ENCODE measurements at places on chromosomes 16 and 17.

- DNase-seq, result no peak
Measured at GRCh38 chr16:19130852-19131824, 17.4 kb downstream of the ITPRIPL2 start.

DNA sequence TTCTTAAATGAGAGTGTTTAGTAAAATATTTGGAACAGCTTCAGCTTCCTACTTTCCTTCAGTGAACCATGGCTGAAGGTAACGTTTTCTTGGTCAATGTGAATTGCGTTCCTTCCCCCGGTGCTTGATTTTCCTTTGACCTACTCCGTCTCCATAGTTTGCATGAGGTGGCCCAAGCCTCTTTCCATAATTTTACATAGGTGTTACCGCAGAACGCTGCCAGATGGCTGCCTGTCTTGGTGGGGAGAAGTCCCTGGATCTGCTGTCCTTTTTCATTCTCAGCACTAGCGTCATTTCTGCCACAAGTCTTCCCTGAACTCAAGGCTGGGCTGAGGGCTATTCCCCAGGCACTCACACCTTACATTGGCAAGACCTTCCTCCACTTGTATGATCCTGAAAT, 178.4 kb downstream of the PRKCA start:
- peak; percentile 81 for DNase-seq

GRCh38 chr17:63983320-63983719, 10.6 kb upstream of the SCN4A start:
- DNase-seq, result no peak

GRCh38 chr17:64009571-64010402, 10.6 kb downstream of the ICAM2 start:
- DNase-seq, result no peak

DNA sequence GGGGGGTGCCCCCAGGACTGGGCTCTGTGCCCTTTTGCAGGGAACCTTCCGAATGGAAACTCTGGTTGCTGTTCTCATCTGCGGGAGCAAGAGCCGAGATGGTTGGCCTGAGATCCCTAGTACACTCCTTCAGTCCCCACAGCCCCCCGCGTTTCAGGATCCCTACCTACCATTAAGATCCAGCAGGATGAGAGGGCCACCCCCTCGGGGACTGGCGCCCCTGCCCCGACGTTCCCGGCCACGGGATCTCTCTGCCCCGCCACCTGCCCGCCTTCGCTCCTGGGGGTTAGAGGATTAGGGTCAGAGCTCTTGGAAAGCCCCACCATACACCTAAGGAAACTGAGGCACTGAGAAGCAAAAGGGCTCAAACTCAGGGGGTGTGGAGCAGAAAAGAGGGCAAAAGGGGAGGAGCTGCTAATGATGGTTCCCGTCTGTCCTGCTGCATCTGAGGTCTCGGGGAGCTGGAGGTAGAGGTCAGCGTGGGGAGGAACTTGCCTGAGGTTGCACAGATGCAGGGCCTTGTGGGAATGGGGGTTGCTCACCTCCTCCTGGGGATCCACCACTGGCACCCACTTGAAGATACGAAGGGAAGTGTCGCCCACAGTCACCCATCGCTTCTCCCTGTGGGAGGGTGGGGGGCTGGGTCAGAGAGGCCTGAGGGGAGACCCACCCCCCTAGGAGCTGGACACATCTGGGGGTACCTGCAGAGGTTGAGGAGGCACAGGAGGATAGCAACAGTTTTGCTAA, 1.0 kb downstream of the BCL7C start:
- no peak for DNase-seq

- DNase-seq, result no peak
Measured at GRCh38 chr17:57869617-57870282, 19.9 kb upstream of the MRPS23 start.

- no peak for DNase-seq
Measured at GRCh38 chr16:29705030-29705429, 26.1 kb downstream of the QPRT start.

- DNase-seq, result no peak
Measured at GRCh38 chr17:42294469-42295398, 6.4 kb downstream of the STAT5A start.

- no peak for DNase-seq
Measured at GRCh38 chr16:75252946-75253911, 1.8 kb upstream of the BCAR1 start.

DNA sequence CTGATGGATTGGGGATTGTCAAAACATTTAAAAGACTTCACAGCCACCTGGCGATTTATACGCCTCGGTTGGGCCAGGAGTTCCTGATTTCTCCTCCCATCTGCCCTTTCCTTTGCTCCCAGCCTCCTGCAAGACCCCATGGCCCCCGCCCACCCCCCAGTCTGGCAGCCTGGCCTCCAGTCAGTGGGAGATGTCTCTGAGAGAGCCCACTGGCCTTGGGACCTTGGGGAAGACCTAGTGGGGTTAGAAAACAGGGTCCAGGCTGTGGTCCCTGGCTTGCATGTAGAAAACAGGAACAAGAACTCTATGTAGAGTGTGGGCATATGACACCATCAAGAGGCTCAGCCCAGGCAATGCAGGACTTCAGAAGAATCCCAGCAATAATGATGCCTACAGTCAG, 209.4 kb upstream of the C16orf82 start:
- no peak for DNase-seq

DNA sequence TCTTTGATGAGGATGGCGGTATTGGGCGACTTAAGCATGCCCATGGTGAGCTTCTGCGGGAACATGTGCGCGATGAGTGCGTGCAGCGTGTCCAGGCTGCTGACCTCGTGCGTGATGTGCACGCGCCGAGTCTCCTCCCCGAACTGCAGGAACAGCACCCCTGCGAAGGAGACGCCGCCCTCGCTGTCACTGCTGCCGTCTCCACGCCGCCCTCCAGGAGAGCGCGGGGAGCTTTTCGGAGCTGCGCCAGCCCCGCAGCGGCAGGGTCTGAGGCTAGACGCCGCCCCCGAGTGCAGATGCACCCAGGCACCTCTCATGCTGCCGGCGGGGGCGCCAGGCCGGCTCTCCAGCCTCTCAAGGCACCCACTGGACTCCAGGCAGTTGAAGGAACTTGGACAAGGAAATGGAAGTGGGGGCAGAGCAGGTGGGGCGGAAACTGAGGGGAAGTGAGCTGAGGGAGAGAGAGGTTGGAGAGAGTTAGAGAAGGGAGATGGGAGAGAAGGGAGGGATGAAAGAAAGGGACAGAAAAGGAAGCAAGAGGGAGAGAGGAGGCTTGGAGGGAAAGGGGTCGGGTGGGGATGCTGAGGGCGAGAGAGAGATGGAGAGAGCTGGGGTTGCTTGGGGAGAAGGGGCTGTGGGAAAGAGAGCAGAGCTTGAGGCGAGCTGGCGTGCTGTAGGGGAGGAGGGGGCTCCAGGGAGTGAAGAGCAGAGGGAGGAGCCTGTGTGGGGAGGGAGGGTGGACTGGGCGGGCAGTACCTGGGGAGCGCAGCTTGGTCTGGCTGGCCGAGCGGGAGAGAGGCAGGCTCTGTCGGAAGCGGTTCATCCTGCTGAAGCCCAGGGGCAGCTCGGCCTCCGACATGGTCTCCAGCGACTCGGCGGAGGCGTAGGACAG, 42.1 kb downstream of the SRCIN1 start:
- no peak for DNase-seq

- no peak for DNase-seq
Measured at GRCh38 chr17:2379489-2380225, 21.2 kb downstream of the MNT start.

DNA sequence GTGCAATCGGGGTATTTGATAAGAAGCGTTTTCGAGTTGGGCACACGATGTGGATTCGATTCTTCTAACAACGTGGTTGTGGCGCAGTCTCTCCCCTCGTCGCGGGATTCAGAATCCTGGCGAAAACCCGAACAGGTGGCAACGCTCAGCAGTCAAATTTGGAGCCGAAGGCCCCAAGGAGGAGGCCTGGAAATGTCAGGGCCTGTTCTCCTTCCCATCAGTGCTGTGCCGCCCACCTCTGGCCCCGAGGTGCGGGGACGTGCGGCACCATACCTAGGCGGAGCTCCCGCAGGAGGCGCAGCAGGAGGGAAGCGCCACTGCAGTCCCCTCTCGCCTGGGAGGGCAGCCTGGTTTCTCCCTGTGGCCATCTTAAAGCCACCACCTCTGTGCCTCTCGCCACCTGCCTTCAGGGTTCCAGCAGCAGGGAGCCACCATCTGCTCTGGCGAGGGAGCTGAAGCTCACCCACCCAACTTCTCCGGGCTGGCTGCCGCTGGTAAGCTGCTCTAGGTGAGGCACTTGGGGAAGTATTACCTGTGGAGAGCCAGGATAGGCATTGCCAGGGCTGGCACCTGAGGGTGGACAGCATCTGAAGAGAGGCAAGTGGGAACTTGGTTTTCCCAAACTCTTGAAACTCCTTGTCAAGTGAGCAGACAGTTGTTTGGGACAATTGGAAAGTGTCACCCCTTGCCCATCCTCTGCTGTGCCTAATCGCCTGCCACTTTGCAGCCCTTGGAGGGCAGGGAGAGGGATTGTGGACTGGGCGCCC, 2.6 kb upstream of the AATF start:
- DNase-seq, result no peak

DNA sequence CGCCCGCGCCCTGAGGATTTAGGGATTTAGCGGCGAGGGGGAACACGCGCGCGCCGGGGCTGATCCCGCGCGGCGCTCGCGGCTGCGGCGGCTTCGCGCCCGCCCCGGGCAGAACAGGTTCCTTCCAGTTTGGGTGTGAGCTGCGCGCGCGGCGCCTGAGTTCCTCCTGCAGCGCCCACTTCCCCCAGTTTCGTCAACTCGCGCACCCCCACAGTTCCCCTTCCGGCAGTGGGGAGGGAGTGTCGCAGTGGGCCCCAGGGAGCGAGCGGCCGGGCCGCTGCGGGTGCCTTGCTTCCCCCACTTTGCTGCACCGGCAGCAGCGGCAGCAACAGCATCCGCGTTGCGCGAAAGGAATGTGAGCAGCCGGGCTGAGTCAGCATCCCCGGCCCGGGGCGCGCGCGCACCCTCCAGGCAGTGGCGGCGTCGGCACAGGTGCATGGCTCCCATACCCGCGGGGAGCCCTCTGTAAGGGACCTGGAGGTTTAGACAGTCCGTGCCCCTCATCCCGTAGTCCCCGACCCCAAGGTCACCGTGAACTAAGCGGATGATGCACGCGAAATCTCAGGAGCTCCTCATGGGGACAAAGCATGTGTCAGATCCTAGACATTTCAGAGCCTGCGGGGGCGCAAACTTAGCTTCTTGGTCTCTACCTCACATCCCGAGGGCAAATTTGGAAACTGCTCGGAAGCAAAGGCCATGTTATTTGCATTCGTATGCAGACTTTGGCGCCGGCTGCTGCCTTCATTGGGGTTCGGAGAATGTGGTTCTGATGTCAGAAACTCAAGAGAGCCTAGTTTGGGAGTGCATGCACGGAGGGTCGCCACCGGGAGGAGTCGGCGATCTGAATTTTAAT, 767 bp downstream of the ARSG start:
- DNase-seq, result peak; percentile 62

- DNase-seq, result no peak
Measured at GRCh38 chr17:83091257-83092141, 12.1 kb downstream of the METRNL start.

DNA sequence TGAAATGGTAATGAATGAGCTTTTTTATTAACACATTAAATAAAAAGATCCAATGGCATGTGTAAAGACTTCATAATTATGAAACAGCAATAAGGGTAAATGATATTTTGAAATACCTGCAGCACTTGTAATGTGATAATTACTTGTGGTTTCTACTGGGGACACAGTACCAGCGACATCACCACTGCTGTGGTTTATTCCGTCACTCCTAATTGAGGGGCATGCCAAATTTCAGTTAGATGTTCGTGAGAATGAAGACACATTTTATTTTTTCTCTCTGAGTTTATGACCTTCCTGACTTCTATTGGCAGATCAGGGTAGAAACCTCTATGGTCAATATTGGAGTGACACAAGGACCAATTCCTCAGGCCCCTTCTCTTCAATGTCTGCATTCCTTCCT, 131.9 kb upstream of the XYLT1 start:
- DNase-seq, result no peak

- DNase-seq, result no peak
Measured at GRCh38 chr17:29344201-29344856, 45.8 kb upstream of the TAOK1 start.

- no peak for DNase-seq
Measured at GRCh38 chr16:86635926-86636325, 57.6 kb downstream of the FOXL1 start.

GRCh38 chr17:38361694-38362465, 10.2 kb downstream of the SOCS7 start:
- no peak for DNase-seq

GRCh38 chr16:20339744-20340143, 12.4 kb upstream of the GP2 start:
- no peak for DNase-seq

DNA sequence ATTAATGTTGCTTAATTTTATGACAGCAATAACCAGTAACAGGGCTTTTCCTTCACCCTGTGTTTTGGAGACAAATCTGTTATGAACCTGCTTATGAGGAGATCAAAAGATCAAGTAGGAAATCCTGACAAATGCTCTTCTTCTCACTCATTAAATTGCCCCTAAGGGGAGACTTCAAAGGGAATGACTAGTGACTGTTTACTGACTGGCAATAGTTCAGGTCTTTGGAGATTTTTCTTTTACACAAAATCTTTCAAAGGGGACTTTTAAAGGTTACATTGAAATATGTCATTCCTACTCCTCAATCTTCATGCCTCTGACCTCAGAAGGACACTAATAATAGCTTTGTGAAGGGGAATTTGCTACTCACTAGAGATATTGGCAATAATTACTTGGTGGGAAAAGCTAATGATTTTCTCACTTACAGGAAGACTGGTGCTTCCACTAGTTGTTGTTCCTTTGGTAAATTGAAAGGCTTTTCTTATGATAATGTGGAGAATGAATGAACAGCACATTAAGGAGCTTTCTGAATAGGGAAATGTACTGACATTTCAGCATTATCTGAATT, 292.9 kb upstream of the CA10 start:
- DNase-seq, result no peak

- peak; percentile 19 for DNase-seq
Measured at GRCh38 chr17:46818316-46818928, at the start of gene WNT3. WNT3 (minus strand) TSS chr17:46818692; CDS start chr17:46818597, 95 bp downstream.

DNA sequence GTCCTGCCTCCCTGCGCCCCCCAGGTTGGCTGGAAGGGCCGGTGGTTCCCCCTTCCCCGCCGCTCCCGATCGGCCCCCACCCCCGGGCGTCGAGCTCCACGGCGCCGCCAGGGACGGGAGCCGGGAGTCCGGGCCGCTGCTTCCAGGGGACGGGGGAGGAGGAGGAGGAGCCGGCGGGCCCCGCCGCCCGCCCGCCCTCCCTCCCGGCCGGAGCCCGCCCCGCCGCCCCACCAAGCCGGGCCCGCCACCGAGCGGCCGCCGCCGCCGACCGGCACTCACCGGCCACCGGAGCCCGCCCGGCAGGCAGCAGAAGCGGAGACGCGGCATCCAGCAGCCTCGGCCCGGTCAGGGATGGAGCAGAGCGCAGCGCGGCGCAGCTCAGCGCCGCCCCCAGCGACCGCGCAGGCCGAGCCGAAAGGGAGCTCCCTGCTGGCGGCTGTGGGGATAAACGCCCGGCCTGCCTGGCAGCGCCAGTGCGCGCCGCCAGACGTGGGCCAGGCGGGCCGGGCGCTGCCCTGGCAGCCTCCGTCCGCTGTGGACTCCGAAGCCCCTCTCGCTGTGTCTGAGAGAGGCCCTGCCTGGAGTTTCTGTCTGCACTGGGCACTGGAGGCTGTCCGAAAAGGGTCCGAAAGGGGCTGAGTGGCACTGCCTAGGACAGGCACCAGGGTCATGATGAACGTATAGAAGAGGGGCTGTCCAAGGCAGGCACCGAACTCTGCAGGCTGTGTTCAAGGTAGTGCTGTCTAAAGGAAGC, at the start of gene MYO18A:
Gene MYO18A, minus strand, starts transcription at position 365 of the 754 bp plus-strand sequence. CDS start 13,458 bp downstream, outside the sequence.
- DNase-seq, result peak; percentile 95

Measured in NCI-H526 (cell line).